Stimulated activated naive CD8-positive, alpha-beta T cell treated with anti-CD3 and anti-CD28 coated beads, Interleukin-15, amount 100 ng/mL, for 72 hours (primary cell): ENCODE measurements at places on chromosomes 2 and 18.
A peak's percentile ranks its signal among the peaks of the same experiment; 100 is the strongest.

DNA sequence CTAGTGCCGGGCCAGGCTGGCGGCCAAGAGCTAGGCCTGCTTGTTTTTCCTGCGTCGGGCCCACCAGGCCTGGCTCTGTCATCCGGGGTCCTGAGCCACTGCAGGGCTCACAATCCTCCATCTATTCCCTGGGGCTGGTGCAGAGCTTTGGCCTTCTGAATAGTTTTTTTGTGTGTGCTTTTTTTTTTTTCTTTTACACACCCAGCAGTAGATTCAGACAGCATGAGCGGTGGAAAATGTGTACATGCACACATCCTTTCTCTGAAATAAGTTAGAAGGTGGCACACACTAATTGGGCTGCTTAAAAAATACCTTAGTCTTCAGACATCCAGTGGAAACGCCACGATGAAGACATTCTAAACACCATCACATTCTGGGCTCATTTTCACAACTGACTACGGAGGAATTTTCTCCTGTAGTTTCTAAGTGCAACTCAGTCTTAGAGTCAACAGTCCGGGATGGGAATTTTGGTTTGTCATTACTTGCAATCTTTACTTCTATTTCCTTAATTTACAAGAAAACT is 6.1 kb downstream of the ZFP36L2 start:
- no peak for DNase-seq

- no peak for DNase-seq
Measured at GRCh38 chr2:148483665-148484064, 160.9 kb upstream of the EPC2 start.

DNA sequence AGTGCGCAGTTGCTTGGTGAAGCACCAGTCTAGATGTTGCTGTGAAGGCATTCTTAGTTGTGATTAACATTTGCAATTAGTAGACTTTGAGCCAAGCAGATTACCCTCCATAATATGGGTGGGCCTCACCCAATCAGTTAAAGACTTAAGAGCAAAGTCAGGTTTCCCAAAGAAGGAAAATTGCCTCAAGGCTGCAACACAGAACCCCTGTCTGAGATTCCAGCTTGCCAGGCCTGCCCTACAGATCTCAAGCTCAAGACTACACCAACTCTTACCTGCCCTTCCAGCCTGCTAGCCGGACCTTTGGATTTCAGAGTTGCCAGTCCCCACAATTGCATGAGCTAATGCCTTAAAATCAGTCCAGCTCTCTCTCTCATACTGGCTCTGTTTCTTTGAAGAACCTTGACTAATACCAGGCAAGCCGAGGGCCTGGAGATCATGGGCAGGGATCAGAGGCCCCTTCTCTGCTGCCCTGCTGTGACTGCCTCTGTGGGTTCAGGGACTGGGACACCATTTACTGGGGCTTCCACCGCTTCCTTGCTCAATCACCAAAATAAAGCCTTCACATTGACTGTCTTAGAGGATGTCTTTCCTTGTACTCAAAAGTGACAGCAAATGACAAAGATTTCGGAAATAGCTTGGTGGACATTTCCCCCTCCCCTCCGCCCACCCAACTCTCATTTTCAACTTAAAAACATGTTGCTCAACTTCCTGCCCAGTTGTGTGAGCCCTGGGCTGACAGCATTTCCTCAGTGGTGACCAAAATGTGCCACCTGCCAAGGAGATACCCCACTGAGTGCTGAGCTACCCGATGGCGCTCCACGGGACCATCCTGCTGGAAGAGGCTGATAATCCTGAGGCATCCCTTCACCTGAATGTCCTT is 86.7 kb downstream of the GALNT14 start:
- DNase-seq: peak; percentile 16

GRCh38 chr2:227164763-227165291 is 403 bp downstream of the COL4A3 start:
- DNase-seq: peak; percentile 17

- DNase-seq: no peak
Measured at GRCh38 chr2:143796051-143796450, 666.8 kb downstream of the ARHGAP15 start.

DNA sequence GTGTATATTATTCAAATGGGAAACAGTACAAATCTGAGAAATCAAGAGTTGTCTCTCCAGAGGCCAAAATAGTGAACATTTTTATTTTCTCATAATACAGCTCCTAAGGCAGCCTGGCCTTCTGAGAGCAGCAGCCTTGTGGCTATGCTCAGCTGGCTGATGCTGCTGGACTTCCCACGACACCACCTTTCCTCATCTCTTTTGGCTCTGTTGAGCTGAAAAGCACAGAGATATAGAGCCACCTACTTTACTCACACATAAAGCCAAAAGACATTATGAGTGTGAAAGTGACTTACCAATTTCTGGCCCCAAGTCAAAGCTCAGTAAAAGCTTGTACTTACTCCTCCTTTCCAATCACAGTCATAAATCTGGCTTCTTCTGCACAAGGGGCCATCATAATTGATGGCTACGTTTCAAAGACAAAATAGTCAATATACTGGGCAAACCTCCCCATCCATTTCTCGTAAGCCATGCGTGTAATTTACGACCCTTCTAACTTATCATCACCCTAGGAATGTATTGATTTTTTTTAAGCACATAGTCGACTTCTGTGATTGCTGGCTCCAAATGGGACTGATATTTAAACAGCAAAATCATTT is 18.6 kb upstream of the REG3A start:
- DNase-seq: no peak

DNA sequence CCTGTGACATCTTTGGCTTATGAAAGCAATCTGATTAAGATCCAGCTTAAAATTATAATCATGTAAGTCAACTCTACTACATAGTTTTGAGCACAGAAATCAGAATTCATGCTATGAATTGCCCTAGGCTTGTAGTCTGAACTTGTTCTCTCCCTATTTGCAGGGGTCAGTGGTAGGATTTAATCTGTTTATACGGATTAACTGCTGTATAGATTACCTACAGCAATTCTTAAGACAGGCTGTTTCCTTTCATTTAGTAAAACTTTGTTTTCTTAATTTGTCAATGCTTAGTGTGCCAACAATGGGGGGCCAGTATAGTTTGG is 287.9 kb downstream of the PDE11A start:
- DNase-seq: no peak

DNA sequence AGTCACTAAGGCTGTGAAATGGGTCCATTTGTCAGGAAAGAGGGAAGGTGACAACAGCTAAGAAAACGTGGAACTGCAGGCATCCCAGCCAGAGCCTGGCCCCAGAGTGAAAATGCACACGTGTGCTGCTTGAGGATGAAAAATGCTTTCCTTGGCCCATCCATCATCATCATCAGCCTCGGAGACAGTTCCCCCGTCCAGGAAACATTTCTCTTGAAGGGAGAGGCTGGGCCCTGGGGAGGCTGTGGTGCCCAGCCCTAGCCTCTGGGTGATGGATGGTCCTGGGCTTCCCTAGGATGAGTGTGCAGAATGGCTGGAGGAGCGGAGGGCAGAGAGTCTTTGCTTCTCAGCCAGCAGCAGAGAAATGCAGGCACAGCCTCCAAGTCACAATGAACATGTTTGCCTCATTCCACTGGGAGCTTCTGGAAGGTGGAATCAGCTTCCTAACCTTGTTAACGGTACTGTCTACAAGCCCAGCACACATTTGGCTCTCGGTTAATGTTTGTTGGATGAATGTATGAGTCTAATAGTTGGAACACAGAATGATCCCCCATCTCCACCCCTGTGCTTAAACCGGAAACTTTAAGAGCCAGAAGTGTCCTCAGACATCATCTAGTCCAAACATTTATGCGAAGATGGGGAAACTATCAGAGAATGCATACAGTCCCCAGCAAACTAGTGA is 164.0 kb downstream of the RDH14 start:
- no peak for DNase-seq

DNA sequence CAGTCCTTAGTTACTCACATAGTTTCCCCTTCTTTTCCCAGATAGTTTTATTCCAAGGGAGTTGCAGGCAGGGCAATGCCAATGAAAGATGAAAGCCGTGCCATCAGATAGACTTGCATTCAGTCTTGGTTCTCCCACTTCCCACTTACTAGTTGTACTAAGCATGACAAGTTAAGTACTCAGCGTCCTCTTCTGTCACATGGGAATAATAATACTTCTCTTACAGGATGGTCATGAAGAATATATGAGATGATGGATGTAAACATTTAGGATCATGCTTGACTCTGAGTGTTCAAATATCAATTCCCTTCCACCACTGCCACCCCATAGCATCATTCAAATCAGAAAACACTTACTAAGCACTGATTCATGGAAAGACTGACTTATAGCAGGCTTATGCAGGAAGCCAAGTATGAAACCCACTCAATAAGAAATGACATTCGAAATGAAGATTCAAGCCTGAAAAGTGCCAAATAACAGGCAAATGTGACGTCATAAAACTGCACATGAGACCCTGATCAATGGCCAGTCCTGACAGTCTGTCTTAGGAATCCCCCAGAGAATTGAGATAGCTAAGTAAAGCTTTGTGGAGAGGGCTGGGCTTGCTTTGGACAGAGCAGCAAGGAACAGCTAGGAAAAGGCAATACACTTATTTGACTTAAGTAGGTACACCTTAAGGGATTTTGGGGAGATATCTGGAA is 11.1 kb upstream of the EVA1A start:
- DNase-seq: no peak

DNA sequence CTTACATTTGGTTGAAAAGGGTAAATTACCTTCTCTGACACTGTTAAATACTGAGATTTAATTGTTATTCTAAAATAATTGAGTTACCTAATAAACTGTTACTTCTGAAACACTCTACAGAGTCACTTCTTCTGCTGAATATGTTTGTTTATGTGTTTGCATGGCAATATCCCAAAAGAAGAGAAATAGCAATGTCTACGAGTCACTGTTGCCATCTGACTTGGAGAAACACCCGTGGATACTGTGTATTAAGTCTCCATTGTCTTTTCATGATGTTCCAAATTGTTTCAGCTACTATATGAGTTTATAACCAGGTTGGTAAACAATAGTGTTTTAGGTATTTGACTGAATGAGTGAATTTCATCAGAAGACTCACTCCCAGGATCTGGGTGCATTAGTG is 754.2 kb upstream of the ID2 start:
- DNase-seq: no peak

DNA sequence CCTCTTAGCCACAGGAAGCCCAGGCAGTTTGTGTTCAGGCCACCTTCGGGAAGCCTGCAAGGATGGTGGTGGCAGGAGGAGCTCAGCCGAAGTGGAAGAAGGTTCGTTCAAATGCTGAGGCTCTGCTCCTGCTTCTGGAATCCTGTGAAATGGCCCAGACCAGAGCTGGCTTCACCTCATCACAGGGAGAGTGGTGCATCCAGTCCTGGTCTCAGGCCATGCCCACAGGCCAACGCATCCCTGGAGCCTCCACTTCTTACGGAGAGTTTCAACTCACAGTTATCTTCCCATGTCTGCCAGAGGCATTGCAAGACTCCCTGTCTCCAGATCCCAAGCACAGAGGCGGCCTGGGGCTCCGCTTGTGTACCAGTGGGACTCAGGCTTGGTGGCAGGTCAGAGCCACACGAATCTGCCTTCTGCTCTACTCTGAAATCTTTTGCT is 82.3 kb downstream of the NDUFA10 start:
- no peak for DNase-seq

DNA sequence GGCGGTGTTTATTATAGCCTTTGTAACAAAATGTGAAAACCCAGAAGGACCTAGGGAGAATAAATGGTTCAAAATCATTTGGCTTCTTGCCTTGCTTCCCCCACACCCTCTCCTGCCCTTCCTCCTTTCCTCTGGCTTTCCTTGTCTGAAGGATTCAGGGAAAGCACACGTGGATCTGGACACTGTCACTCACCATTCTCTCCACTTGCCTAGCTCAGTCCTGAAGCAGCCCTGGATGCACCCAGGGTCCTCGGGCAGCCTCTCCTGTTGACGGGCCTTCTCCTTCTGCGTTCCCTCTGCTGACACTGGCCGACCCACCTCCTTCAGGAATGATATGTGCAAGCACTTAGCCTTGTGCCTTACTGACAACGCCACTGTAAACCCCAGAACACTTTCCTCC is 68.4 kb downstream of the FAM210A start:
- no peak for DNase-seq

- no peak for DNase-seq
Measured at GRCh38 chr2:62426154-62426912, 79.7 kb downstream of the TMEM17 start.

DNA sequence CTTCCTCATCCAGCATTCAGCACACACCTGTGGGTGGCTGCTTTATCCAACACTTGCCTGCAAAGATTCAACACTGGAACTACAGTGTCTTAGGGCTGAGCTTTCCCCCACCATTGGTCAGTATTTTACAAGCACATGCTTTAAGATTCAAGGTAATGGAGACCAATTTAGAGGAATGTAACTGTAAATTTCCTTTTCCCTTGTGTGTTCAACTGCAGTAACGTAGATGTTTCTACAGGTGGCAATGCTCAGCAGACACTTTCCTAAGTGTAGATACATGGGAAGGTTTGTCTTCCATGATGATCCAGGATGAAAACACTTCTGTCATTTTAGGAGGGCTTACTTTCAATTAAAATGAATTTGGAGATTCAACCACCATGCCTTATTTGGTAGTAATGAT is 143.6 kb upstream of the PXDN start:
- no peak for DNase-seq

- no peak for DNase-seq
Measured at GRCh38 chr18:13178976-13179375, 39.6 kb upstream of the LDLRAD4 start.

DNA sequence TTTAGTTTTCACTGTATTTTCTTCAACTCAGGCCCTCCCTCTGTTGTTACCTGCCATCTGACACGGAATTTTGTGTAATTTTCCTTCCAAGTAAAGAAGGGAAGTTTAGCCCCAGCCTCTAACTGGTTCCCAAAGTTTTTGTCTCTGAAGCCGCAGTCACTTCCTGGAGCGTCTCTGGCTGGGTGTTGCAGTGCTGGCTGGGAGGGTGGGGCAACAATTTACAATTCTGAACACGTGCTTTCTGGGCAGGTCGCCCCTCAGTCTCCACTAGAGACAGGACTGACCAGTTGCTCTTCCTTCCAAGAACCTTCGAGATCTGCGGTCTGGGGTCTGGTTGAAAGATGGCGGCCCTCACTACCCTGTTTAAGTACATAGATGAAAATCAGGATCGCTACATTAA is 3.5 kb downstream of the CNDP2 start:
- DNase-seq: no peak

DNA sequence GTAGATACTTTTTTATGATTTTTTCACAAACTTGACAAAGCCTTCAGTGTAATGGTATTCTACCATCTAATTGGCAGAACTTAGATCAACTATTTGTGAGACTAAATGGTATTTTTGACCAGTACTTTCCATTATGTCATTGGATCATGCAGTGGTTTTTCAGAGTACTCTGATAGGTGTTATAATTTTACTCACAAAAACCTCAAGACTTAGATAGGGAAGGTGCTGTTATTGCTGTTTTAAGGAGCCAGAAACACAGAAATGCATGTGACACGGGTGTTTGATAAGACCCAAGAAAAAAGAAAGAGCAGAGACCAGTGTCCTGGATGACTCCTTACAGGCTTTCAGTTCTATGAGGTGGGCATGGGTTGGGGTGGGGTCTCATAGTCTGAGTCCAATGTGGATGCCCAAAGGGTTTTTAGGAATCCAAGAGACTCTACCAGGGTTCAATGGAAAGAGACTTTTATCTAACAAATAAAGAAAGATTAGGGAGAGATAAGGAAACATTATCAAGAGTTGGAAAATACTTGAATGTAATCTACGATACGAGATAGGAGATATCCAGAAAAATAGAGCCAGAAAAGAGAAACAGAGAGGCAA is 31.3 kb downstream of the SP140 start:
- peak; percentile 35 for DNase-seq

- DNase-seq: no peak
Measured at GRCh38 chr2:16105669-16106281, 165.4 kb downstream of the MYCN start.
